ENCODE measurements at places on chromosomes 12 and 14.

GRCh38 chr14:76551906-76552305 lies 176.0 kb downstream of the ESRRB start:
- DNase-seq = no peak

GRCh38 chr12:57243521-57244311 lies 7.3 kb downstream of the STAC3 start:
- peak; percentile 84 for DNase-seq

DNA sequence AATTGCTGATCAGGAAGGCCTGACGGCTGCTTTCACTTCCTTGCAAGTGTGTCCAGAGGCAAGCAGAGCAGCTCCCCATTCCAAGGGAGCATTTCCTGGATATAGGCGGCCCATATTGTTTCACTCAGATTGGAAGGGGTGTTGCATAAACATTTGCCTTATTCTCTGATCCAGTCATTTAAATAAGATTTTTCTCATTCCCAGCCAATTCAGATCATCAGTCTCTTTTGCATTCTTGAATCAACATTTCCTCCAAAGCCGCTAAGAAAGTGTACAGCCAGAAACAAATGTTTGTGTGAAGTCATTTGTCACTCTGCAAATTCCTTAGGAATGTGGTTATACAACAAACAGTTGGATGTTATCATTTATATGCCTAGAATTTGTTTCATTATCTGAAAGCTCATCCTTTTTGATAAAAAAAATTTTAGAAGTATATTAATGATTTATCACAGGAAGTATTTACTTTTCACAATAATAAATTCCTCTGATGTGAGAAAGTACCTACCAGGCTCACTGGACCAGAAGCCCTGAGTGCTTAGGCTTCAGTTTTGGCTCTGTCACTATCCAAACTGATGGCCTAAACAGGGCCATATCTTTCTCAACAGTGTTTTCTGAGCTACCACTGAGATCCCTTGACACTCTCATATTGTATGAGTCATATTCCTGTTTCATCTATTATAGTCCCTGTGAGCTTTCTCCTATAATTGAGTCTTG lies 379.6 kb downstream of the CCDC91 start:
- DNase-seq = no peak

DNA sequence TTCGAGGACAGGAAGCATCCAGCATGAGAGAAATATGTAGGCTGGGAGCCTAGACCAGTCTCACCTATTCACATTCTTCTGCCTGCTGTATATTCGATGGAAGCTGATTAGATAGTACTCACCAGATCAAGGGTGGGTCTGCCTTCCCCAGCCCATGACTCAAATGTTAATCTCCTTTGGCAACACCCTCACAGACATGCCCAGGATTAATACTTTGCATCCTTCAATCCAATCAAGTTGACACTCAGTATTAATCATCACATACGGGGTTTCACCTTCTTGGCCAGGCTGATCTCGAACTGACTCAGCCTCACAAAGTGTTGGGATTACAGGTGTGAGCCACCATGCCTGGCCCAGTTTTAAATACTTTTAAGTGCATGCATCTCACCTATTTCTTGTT lies 30.5 kb upstream of the SLC10A1 start:
- no peak for DNase-seq

DNA sequence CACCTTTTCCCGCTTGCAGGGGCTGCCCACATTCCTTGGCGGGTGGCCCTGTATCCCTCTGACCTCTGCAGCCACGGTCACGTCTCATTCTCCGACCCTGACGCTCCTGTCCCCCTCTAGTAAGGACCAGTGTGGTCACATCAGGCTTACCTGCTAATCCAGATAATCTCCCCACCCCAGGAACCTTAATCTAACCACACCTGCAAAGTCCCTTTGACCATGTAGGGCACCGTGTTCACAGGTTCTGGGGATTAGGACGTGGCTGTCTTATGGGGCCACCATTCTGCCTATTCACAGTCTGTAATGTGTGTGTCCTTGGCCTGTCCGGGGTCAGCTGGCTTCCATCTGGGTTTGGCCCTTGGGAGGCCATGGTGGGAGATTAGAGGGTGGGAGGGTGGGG lies 368.9 kb downstream of the AACS start:
- DNase-seq = no peak

DNA sequence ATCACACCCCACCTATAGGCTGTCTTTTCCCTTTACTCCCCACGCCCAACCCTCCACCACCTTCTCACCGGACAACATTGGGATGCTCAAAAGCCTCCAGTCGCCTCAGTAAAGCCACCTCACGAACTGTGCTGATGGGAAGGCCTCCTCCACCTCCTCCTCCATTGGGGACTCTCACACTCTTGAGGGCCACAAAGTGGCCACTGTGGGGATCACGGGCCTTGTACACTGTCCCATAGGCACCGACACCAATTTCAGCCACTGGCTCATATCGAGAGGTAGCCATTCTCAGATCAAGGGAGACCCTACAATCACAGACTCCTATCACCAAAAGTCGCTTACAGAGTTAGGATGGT lies 700 bp downstream of the CDK4 start:
- DNase-seq = no peak

DNA sequence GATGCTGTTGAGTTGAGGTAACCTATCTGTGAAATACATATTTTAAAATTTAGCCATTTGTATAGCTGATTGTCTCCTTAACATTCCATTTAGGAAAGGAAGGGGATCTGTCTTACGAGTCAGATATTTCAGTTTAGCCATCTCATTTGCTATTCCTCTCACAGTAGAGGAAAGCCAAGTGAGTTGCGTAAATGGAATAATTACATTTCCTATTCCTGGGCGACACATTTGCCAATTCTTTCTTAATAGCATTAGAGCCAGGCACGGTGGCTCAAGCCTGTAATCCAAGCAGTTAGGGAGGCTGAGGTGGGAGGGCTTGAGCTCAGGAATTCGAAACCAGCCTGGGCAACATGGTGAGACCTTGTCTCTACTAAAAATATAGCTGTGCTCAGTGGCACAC lies 116.3 kb downstream of the TMX1 start:
- no peak for DNase-seq

- no peak for DNase-seq
These were observed 15.0 kb upstream of the CACNA2D4 start for GRCh38 chr12:1933342-1934051.

- no peak for DNase-seq
These were observed 275.0 kb upstream of the G2E3 start for GRCh38 chr14:30283822-30284446.

GRCh38 chr12:72468505-72468904 lies 196.3 kb downstream of the TRHDE start:
- DNase-seq = no peak
